ENCODE measurements at places on chromosomes 12 and 14. TPM values are rescaled to one million over a fixed set of nuclear protein-coding genes. Genes with fewer than 3 reads are reported as not detected.

GRCh38 chr12:80781313-80781712 lies 64.6 kb downstream of the MYF5 start:
- no peak for DNase-seq

DNA sequence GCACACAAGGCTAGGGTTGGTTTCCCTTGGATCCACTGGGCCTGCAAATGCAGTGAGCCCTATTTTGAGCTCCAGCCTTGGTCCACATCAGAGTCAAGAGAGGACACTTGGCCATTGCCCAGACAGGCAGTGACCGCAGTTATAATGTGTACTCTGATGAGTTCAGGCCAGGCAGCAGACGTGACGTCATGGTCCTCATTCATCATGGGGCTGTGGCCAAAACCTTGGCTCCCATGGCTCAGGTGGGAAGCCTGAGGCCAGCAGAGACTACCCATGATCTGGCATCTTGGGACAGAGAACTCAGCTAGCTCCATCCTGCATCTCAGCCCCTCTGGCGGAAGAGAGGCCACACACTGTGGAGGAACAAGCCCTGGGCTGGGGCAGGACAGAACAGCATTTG lies 16.4 kb downstream of the TMEM63C start:
- DNase-seq, result no peak

DNA sequence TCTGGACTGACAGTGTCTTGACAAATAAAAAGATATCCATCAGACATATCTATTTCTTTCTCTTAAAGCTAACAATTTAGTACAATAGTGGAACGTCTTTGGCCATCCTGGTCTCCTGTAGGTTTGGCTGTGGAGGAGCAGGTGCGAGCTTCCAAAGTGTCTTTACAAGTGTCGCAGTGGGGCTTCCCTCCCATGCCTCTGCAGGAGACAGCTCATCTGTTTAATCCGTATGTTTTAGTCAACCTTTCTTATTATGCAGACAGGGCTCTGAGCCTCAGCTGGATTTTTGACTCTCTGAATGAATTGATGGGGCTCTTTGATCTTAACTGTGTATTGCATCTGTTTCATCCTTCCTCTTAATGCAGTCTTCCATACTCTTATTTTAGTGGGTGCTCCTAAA lies 57.5 kb downstream of the RMST start:
- no peak for DNase-seq

DNA sequence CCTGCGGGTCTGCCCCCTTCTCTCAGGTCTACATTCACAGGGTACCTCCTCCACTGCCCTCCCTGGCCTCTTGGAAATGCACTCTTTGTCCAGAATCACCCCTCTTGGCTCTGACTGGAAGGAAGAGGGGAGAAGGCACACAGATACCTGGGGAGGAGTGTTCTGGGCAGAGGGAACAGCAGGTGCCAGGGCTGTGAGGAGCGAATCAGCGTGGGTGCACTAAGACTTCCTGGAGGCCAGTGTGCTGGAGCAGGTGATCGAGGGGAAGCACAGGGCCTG lies 8.3 kb upstream of the TRAF3 start:
- no peak for DNase-seq

BDKRB1 gene
- not detected for total RNA-seq

GRCh38 chr14:96191841-96192462 lies 12.7 kb upstream of the BDKRB2 start:
- no peak for DNase-seq

SMCO2 gene
- 0.80 TPM for total RNA-seq

RND1 gene
- total RNA-seq, result 16.2 TPM

GRCh38 chr14:100882026-100882967 lies 21.2 kb downstream of the RTL1 start:
- no peak for DNase-seq

Measured in H1 (cell line).